ENCODE measurements at places on chromosomes 5 and 9. TPM values are rescaled to one million over a fixed set of nuclear protein-coding genes. Genes with fewer than 3 reads are reported as not detected.

The NMUR2 gene
- not detected for total RNA-seq

The SLC34A1 gene
- not detected for total RNA-seq

The KCNT1 gene
- 0.16 TPM for total RNA-seq

The SPATA31C1 gene
- total RNA-seq, result not detected

The TTC39B gene
- 7.8 TPM for total RNA-seq

The C8G gene
- 1.1 TPM for total RNA-seq

The GPR21 gene
- total RNA-seq, result 3.4 TPM

The GMCL2 gene
- not detected for total RNA-seq

The PARP8 gene
- total RNA-seq, result 26.7 TPM

The EIF4E1B gene
- not detected for total RNA-seq

The FAXDC2 gene
- total RNA-seq, result 14.8 TPM

The PLAC8L1 gene
- 2.0 TPM for total RNA-seq

The GHR gene
- total RNA-seq, result 6.6 TPM

The NPM1 gene
- 1,453 TPM for total RNA-seq

The PRR7 gene
- total RNA-seq, result 11.7 TPM

The SH3TC2 gene
- total RNA-seq, result 1.4 TPM

The PNPLA7 gene
- 7.9 TPM for total RNA-seq

The SLC4A9 gene
- total RNA-seq, result 0.58 TPM

All from progenitor cell of endocrine pancreas (in vitro differentiated cells).